ENCODE measurements at places on chromosomes 2 and 18. TPM values are rescaled to one million over a fixed set of nuclear protein-coding genes. Genes with fewer than 3 reads are reported as not detected.
A peak's percentile ranks its signal among the peaks of the same experiment; 100 is the strongest.

DNA sequence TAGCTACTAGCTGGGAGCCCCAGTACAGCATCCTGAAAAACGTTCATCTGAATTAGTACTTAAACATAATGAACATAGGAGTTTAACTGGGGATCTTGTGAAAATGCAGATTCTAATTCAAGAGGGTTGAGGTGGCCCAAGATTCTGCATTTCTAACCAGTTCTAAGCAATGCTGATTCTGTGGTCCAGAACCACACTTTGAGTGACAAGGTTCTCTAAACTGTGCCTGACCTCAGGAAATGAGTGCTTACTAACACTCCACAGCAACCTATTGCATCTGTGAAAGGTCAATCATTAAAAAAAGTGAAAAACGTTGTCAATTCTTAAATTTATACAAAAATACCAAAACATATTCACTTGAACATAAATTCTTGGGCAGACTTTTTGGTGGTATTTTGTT is 157.1 kb upstream of the ZFP36L2 start:
- DNase-seq: no peak

DNA sequence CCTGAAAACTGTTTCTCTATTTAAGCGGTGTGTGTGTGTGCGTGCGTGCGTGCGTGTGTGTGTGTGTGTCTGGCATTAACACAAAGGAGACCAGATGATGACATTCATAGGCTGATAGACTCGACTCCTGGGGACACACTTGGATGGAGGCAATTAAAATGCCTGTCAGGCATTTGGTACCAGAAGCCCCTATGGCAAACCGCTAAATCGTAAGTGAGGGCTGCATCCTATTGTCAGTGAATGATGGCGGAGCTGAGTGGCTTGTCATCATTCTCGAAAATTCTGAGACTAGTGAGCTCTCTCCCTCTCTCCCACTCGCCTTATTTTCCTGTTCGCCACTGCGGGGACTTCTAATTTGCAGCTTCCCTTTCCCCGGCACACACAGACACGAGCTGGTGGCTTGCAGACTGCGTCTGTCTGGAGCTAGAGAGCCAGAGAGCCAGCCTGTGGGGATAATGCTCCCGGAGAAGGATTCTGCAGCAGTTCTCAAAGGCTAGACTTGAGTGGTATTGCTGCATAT is 155.4 kb downstream of the MAP2 start:
- DNase-seq: no peak

The CYS1 gene
- 3.2 TPM for total RNA-seq

DNA sequence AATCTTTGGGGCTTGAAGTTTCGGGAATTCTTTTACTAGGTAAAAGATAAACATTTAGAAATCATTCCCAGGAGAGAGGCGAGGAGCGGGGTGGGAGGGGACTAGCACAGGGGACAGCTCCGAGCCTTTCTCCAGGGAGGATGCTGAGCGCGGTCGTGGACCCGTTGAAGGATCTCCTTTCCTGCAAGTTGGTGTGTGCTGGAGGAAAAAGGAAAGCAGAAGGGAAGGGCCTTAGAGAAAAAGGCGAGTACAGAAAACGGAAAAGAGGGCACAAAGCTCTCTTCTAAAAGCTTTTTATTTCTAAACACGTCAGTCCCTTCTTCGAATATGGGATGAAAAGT is 640 bp downstream of the SLC39A6 start:
- DNase-seq: peak; percentile 4

The NAT8 gene
- total RNA-seq: not detected

DNA sequence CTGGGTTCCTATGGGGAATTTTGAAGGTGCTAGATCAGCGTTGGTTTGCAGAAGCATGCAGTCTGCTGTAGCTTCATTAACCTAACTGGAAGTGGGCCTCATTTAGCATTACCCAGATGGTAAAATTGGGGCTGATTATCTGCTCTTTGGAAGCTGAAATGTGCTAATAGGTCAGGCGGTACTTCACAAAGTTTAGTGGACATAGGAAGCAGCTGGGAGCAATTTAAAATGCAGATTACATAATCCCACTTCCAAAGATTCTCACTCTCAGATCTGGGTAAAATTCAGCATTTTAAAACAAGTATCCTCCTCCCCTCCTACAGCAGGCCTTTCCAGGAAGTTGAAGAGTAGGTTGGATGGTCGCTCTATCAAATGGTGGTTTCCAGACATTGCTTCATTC is 907.0 kb downstream of the CPS1 start:
- DNase-seq: no peak

- peak; percentile 47 for DNase-seq
Measured at GRCh38 chr2:238596571-238597551, 170.1 kb downstream of the ASB1 start.

The IWS1 gene
- total RNA-seq: 34.9 TPM

The UGT1A5 gene
- not detected for total RNA-seq

- no peak for DNase-seq
Measured at GRCh38 chr18:25250474-25250851, 101.5 kb downstream of the ZNF521 start.

The UNC80 gene
- total RNA-seq: not detected
